CD4-positive, alpha-beta T cell treated with Interleukin-4 for 1 hour (primary cell): ENCODE measurements at places on chromosomes 2 and 18.

DNA sequence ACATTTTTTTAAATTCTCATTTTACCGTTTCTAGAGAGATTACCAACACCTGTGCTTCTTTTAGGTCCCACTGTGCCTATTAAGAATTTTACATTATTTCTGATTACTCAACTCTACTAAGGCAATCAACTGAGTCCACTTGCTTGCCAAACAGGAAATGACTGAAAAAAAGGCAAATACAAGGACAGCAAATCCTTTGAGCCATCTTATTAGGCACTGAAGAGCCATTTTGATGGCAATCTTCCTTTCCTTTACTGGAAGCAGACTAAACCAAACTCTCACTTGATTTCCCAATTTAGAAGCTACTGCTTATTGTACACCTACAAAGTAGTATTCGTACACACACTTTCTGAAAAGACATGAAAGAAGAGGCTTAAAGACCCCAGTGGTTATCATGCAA lies 121.4 kb upstream of the COL3A1 start:
- DNase-seq = no peak

DNA sequence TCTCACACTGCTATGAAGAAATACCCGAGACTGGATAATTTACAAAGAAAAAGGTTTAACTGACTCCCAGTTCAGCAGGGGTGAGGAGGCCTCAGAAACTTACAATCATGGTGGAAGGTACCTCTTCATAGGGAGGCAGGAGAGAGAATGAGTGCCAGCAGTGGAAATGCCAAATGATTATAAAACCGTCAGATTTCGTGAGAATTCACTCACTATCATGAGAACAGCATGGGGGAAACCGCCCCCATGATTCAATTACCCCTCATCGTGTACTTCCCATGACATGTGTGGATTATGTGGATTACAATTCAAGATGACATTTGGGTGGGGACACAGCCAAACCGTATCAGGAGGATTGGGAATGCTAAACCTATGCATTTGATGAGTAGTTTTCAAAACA lies 380.3 kb upstream of the SPHKAP start:
- no peak for DNase-seq

GRCh38 chr2:7022492-7023385 lies 105.5 kb downstream of the RNF144A start:
- DNase-seq = no peak

DNA sequence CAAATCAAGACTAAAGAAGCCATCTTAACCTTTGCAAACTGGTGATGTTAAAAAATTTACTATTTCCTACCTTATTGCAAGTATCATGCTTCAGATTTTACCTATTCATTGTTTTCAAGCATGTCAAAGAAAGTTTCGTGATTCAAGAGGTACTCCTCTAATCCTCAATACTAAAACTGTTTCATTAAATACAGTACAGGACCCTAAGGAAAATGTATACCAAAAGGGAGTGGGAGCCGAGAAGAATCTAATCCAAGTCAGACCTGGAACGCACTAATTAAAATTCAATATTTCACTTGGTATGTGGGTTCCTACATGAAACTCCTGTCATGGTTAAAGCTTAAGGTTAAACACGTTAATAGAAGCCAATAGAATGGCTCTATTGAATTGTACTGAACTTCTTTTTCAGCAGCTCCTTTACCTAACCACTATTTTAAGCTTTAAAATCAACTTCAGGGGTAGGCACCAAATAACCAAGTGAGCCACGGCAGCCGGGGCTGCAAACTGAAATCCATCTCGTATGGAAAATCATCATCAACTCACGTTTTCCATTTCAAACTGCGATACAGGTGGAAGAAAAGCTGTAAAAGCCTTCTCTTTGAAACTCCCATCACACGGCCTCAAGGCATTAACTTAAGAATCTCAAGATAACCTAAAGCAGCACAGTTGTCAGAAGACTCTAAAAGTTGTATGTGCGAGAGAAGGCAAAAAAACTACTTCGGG lies 188.8 kb downstream of the ZEB2 start:
- DNase-seq = no peak

GRCh38 chr2:190190507-190191162 lies 128.1 kb upstream of the MSTN start:
- DNase-seq = no peak

DNA sequence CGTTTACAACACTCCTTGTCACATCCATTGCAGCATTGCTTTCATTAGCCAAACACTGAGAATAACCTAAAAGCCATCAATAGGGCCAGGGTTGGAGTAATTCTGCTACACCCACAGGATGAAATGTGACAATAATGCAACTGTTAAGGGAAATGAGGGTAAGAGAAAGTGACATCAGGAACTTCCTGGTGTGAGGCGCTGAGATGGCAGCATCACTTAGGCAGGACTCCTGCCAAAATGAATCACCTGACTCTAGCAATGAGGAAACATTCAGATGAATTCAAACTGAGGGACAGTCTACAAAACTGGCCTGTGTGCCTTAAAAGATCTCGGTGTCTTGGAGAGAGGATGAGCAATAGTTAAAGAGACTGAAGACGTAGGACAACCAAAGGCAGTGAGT lies 115.6 kb upstream of the AGAP1 start:
- DNase-seq = no peak

DNA sequence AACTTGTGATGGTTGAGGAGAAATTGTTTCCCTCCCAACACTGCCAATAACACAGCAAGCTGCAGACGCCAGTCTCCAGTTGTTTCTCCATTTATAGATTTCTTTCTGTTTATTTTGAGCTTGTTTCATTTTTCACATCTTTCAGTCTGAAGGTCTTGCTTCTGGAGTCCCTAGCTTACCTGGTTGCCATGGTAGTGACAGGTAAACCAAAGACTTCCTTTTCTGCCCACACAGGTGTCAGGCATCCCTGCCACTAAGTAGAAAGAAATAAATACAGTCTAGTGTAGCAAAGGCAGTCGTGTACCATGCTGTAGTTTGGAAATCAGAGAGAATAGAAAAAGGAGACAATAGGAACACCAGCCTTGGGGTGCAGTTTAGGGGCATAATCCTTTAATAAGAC lies 82.8 kb downstream of the MARCHF4 start:
- DNase-seq = no peak

DNA sequence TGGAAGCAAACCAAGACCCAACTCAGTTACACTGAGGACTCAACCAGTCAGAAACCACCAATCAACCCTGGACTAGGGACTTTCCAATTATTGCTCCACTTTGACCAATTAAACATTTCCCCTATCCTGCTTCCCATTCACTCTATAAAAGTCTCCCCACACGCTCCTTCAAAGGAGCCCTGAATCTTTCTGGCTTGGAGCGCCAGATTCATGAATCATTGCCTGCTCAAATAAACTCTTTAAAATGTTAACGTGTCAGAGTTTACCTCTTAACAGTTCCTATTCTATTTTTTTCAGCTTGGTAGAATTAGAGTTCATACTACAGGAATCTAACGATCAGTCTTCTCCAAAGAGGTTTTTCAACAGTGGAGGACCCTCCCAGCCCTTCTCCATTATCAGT lies 20.7 kb upstream of the SULT1C2 start:
- no peak for DNase-seq

DNA sequence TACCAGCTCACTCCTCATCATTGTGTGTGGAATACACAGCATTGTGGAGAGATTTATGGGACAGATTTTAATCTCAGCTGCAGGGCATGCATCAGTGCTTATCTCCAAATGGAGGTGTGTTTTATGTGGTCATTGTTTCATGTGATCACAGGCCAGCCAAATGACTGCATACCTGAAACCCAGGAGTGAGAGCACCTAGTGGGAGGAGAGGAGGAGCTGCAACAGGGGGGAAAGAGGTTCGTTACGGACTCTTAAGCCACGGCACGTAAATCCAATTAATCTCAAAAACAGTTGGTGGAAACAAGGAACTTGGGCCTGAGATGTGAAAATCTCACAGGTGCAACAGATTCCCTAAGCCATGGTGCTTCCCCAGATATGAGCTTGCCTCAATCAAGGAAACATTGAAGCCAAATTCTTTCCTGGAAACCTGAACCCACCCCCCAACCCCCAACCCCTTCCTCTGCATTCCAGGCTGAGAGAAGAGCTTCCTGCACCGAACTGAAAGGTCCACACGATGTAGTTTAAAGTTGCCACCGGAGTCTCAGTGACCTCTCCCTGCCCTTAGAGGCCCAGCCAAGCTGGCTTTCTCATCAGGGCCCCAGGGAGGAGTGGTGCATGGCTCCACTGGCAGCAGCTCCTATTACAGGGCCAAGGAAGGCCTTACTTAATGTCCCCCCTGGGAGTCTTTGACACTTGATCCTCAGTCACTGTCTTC lies 167.4 kb downstream of the C1D start:
- no peak for DNase-seq

DNA sequence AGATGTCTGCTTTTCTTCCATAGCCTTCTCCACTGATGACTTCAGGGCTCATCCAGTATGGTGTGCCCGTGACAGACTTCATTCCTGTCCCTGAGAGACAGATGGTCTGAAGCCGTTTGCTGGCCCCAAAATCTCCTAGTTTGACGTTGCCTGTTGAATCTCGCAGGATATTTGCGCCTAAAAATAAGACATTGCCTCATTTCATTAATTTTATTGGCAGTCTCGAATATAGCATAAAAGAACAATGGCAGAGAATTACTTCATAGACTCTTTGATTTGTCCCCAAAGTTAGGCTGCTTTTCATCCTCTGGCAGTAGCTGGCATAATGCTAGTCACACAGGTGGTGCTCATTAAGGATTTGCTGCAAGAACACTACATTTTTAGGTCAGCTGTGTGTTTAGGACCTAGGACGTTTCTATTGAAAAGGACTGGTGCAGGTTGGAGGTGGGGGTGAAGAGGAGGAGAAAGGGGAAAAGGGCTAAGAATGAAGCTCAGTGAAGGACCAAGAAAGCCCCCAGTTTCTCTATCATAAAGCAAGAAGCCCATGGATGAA lies 14.7 kb upstream of the ERCC3 start:
- no peak for DNase-seq

GRCh38 chr2:172336681-172337080 lies 90.7 kb upstream of the ITGA6 start:
- DNase-seq = no peak

DNA sequence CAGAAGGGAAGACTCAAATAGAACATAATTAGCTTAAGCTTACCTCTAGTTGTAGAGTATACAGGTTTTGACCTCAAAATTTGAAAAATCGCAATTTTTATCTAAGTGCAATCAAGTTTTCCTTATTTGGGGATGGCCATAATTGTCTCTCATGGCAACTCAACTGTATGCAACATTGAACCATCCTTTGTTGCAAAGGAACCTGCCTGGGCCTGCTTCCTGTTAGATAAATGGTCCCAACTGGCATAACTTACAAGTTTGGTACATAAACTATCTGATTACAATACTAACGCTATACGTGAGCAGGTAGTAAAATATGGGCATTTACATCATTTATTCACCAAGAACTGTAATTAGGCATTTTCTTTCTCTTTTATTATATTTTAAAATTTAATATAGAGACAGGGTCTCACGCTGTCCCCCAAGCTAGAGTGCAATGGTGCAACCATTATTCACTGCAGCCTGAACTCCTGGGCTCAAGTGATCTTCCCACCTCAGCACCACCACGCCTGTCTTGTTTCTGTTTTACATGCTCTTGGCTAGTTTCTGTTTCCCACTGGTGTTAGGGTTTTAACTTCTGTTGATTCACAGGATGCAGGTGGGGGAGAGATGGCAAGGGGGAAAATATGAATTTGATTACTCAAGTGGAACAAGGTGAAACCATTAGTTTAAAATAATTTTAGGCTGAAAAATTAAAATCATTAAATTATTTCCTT lies 55.3 kb upstream of the B3GNT2 start:
- DNase-seq = no peak

GRCh38 chr2:181431674-181432073 lies 25.5 kb upstream of the ITGA4 start:
- DNase-seq = no peak

GRCh38 chr2:10079870-10080535 lies at the start of gene CYS1:
CYS1 (minus strand) TSS chr2:10080411; CDS start chr2:10080223, 188 bp downstream.
- no peak for DNase-seq

DNA sequence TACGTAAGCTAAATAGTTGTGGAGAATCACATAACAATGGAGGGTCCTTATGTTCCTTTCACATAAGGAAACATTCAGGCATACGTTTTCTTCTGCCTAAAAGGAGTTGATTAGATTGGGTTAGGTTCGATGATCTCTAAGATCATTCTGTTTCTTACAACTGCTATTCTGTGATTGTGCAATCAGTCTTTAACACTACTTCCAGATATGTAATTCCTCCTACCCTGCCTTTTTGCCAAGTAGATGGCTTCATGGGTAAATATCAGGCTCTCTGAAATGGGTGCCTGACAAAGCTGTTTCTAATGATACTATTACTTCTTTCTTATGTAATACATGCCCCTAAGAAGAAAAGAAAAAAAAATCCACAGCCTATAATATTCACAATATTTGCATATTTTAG lies 321.5 kb downstream of the XIRP2 start:
- DNase-seq = no peak

GRCh38 chr2:240583774-240584173 lies 2.8 kb upstream of the CAPN10 start:
- no peak for DNase-seq

GRCh38 chr2:216920143-216920876 lies 60.4 kb upstream of the TNP1 start:
- DNase-seq = no peak
